ENCODE measurements at places on chromosomes 16 and 17.

DNA sequence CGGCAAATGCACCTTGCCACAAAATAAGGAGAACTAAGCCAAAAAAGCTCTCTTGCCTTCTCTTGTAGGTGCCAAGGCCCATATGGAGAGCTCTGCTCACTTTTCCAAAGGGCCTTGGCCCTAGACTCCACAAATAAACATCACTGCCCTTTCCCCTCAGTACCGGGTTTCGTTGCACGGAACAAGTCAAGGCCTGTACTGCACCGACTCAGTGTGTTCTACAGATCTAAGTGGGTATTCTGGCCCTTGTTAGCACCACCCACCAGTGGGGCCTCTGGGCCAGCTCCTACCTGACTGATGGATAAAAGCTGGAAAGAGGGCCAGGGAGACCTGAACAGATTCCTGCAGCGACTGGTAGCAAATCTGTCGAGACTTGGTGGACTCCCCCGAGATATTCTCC lies 43.7 kb upstream of the GSG1L start:
- no peak for DNase-seq

- no peak for DNase-seq
Observed at GRCh38 chr17:5780476-5780875, 196.2 kb upstream of the NLRP1 start.

DNA sequence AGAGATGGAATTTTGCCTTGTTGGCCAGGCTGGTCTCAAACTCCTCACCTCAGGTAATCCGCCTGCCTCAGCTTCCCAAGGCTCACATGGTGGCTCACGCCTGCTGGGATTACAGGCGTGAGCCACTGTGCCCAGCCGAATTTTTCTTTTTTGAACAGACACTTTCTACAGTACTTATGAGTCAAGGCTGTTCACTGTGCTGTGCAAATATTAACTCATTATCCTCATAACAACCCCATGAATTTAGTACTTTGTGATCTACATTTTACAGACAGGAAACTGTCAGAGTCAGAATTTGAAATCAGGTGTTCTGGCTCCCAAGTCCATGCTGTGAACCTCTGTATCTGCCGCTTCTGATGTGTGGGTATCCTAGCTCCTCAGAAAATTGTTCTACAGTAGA lies 25.7 kb upstream of the RASL10B start:
- no peak for DNase-seq

DNA sequence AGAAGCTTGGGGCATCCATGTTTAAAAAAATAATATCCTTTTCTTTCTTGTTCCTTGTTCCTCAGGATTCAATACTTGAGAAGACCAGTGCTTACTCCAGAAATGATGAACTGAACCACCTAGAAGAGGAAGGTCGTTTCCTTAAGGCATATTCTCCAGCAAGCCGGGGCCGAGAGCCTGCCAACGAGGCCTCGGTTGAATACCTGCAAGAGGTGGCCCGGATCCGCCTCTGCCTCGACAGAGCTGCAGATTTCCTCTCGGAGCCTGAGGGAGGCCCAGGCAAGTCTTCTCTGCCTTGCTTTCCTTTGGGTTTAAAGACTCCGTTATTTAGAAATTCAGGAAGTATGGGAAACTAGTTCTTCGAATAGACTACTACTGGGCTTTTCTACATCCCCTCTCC lies 42.5 kb upstream of the ENDOV start:
- DNase-seq = no peak

GRCh38 chr16:3675601-3676130 lies 21.2 kb downstream of the DNASE1 start:
- DNase-seq = no peak

DNA sequence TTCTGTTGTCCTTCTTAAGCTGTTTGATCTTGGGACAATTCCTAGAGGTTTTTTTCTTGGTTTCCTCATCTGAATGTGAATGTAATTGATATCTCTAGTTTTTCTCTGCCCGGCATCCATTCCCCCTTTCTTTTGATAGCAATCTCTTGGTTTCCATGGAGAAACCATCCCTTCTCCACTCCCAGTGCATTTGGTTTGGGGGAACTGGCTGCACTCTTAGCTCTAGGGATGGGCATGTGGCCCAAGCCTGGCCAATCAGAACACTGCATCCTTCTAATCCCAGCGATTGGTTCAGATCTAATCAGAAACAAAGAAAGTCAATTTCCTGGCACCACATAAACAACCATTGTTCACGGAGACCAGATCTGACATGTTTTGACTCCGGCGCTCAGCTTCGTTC lies 45.1 kb downstream of the IRX3 start:
- no peak for DNase-seq

GRCh38 chr16:19524616-19525384 lies 1.1 kb downstream of the CCP110 start:
- DNase-seq = no peak

DNA sequence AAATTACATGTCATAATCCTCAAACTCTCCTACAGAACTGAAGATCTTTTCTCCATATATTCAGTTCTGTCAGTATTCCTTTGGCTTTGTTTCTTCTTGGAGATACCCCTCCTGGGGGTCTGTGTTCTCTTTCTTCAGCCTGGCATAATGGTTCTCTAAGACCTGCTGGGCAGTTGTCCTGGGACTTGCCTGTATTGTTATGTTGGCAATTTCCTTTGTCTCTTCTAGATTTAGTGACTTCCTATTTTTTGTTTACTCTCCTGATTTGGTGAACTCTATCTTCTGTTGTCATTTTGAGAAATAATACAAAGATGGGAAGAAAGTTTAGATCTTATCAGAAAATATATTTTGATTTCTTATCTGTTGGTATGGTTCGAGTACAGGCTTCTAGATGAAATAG lies 127.8 kb downstream of the GOSR1 start:
- no peak for DNase-seq

GRCh38 chr16:65336160-65336559 lies 214.3 kb upstream of the CDH11 start:
- DNase-seq = no peak

GRCh38 chr17:64345689-64346376 lies 44.8 kb downstream of the PECAM1 start:
- no peak for DNase-seq

DNA sequence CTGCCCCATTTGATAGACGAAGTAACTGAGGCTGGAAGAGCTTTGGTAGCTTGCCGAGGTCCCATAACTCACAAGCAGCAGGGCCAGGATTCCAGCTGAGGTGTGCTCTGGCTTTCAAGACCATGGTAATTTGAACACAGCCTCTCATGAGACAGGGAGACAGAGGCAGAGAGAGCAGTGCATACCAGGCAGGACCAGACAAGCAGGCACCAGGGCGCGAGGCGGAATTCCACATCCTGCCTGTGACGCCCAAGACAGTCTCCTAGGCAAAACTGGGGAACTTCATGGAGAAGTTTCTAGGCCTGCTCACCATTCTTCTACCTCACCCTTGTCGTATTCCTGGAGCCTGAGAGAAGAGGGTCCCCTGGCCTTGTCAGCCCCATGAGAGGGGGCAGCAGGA lies 19.2 kb downstream of the SDK2 start:
- no peak for DNase-seq

DNA sequence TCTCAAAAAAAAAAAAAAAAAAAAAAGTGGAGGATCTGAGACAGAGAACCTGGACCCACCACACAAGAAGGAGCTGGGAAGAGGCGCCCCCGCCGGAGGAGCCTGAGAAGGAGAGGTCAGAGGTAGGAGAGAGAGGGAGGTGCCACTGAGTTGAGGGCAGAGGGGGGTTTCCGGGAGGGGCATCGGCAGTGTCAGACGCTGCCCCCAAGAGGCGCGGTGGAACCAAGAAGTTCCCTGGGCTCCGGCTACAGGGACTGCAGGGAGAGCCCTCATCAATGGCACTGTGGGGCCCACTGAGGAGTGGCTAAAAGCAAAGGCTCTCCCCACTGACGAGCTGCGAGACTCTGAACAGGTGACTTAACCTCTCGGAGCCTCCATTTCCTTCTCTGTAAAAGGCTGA lies 4.2 kb downstream of the CCDC42 start:
- DNase-seq = no peak

DNA sequence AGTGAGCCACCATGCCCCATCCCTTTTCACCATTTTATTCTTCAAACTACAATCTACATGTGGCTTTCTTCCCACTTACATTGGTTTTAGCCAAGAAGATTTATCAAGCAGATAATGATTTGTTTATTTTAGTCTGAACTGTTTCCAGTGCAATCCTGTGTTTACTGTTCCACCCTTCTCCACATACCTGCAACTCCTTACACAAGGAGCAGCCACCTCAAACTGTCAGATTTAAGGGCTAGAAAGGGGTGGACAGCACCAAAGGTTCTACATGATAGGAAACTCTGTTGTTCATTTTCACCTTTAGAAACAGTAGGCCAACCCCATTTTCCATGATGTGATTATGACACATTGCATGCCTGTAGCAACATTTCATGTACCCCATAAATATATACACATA lies 1.9 kb downstream of the RUNDC1 start:
- no peak for DNase-seq

DNA sequence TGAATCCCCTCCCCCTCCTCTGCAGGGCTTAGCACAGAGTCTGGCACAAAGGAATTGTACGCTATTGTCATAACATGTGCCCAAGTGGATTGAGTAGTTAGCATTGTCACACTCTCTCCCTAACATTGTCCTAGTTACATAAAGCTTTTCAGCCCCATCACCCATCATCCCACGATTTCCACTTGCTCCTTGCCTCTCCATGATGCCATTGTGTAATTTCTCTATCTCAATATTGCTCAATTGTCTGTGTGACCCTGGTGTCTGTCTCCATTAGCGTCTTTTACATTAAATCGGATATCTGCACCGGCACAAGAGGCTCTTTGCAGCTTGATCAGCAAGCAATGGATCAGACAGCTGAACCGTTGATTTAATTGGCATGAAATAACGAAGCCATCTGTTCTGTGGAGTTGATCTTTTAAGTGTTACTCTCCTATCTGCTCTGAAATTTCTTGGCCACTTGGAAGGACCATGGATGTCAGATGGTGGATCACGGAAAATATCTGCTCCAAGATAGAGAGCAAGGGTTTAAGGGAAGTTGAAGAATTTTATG lies 77.0 kb upstream of the HS3ST4 start:
- DNase-seq = no peak

GRCh38 chr17:47009759-47010594 lies 30.9 kb upstream of the RPRML start:
- DNase-seq = no peak

GRCh38 chr17:13601776-13602551 lies at the start of gene HS3ST3A1:
HS3ST3A1 (minus strand) TSS chr17:13601929; CDS start chr17:13601129, 800 bp downstream.
- no peak for DNase-seq

DNA sequence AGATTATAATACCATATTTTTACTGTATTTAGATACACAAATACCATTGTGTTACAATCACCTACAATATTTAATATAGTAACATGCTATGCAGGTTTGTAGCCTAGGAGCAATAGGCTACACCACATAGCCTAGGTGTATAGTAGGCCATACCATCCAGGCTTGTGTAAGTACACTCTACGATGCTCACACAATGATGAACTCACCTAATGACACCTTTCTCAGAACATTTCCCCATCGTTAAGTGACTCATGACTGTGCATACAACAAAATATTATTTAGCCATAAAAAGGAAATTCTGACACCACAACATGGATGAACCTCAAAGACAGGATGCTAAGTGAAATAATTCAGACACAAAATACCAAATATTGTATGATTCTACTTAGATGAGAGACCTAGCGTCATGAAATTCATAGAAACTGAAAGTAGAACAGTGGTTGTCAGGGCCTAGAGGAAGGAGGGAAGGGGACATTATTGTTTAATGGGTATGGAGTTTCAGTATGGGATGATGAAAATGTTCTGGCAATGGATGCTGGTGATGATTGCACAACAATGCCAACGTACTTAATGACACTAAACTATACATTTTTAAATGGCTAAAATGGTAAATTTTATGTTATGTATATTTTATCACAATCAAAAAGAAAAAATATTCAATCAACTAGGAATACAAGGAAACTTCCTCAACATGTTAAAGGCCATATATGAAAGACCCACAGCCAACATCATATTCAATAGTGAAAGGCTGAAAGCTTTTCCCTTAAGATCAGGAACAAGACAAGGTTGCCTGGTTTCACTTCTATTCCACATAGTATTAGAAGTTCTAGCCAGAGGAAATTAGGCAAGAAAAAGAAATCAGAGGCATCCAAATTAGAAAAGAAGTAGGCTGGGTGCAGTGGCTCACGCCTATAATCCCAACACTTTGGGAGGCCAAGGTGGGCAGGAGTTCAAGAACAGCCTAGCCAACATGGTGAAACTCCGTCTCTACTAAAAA lies 5.9 kb upstream of the C16orf87 start:
- DNase-seq = no peak

DNA sequence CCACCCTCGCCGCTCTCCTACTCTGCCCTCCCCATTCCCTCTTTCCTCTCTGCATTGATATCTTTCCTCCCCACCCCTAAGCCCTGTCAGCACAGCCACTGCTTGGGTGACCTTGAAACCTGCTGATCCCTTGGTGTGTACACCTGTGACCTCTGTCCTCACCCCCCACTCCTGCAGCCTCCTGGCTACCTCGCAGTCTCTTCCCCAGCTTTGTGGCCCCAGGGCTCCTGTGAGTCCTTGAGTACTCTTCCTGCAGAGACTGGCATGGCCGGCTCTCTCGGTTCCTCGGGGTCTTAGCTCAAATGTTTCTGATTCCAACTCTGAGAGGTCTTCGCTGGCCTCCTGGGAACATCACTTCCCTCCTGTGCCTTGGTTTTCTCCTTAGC lies 31.7 kb downstream of the ADCY7 start:
- DNase-seq = no peak

GRCh38 chr17:80879723-80880647 lies 111.7 kb upstream of the CHMP6 start:
- DNase-seq = no peak
